HTR-8/SVneo (cell line): ENCODE measurements at places on chromosomes 11 and 22.

- no peak for DNase-seq
Measured at GRCh38 chr11:76658651-76659650, 11.6 kb downstream of the LRRC32 start.

GRCh38 chr22:24744638-24745037 is 29.9 kb downstream of the PIWIL3 start:
- no peak for DNase-seq

- no peak for DNase-seq
Measured at GRCh38 chr22:28817919-28818859, 17.8 kb upstream of the XBP1 start.

- no peak for DNase-seq
Measured at GRCh38 chr11:125253795-125254525, 89.4 kb downstream of the PKNOX2 start.

DNA sequence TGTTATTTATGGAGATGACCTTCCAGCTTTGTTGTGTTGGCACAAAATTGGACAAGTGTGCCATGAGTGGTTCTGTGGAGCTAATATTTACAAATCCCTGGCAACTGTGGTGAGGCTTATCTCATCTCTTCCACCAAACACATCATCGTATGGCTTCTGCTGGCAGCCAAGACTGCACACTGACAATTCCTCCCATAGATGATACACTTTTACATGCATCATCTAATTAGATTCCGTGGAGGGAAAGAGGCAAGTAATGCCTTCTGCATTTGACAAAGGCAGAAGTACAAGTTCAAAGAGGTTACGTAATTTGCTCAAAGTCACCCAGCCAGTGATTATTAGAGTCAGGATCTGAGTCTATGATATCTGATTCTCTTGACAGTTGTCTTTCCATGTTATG is 62.7 kb upstream of the KIRREL3 start:
- DNase-seq = no peak

- DNase-seq = no peak
Measured at GRCh38 chr22:45460288-45461109, 42.2 kb upstream of the FBLN1 start.

DNA sequence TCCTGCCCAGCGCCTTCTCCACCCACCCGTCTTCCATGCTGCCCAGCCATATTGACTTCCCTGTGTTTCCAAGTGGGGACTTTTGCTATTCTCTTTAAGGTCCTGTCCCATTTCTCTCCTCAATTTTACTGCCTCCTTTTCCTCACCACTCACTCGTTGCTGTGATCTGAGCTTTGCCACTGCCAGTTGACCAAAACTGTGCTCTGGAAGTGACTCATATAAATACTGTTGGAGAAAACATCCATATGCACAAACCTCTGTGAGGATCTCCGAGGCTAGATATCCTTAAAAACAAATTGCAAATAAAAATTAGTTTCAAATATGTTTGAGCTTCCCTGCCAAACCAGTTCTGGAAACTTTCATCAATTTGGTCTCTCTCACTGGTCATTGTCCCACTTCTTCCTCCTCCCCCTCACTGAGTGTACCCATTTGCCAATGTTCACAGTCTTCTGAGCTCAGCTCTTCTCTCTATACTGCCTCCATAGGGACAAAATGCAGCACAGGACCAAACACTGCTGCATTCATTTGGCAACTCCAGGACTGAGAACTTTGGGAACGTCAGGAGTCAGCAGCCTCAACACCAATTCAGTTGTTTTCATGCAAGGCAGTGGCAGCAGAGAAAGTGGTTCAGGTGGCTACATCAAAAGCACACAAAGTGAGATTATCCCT is 34.0 kb upstream of the MMP13 start:
- no peak for DNase-seq

DNA sequence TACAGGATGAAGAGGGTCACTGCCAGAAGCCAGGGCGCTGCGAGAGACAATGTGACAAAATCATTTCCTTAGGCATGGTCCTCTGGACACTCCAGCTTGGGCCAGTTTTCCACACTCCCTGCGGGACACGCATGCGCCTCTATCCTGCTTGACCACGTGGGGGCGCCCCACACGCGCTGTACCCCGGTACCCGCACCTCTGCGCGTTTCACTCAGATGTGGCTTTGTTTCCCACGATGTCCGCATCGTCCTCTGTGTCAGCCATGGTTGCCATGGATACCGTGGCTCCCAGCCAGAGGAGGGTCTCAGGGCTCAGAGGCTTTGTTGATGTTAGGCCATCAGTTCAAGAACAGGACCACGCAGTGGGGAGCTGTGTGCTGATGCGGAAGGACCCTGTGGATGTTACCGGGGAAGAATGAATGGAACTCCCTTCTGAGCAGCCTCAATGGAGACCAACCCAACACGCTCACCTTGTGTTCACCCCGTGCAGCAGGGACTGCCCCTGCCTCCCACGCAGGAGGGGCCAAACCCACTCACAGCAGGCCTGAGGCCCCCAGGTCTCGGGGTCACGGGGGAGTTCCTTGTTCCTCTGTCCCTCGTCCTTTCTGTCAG is 101.1 kb upstream of the SLC22A12 start:
- DNase-seq = peak; percentile 72

DNA sequence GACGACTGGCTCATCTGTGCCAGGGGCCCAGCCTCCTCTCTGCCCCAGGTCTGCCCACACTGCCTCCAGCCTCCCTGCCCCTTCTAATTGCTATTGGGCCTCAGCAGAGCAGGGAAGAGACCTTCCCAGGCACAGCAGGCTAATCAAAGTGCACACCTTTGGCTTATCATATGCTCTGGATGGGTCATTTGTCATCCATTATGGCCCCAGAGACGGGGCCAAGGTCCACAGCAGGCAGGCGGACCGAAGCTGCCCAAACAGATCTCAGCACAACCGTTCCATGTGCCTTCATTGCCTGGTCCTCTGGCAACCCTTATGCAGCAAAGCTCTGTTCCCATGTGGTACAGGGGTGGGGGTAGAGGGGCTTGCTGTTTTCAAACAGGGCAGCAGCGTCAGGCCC is 66.6 kb downstream of the TP53I11 start:
- no peak for DNase-seq

GRCh38 chr22:43188829-43189545 is 2.1 kb upstream of the TTLL12 start:
- no peak for DNase-seq

GRCh38 chr22:38104084-38104483 is 6.4 kb downstream of the BAIAP2L2 start:
- no peak for DNase-seq

DNA sequence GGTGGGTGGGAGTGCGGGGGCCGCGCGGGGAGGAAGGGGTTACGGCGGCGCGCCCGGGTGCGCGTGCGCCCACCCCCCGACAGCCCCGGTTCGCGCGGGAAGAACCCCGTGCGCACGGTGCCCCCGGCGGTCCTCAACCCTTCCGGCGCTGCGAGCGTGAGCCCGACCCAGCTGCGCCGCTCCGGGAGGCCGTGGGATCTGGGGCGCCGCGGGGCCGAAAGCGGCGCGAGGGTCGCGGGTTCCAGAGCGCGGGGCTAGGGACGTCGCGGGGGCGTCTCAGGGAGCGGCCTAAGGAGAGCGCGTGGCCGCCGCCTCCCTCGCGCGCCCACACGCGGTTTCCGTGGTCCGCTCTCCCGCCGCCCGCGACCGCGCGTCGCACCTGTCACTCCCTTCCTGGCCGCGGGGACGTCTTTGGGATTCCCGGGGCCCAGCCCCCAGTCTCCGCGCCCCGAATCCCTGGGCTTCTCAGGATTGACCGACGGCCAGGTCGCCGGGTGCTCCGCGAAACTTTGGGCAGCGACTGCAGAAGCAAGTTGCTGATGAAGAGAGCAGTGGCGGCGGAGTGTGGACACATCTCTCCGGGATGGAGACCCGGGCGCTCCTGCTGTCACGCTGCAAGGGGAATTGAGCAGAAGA is 582 bp downstream of the SREBF2 start:
- peak; percentile 15 for DNase-seq

- DNase-seq = no peak
Measured at GRCh38 chr11:98616098-98616655, 404.6 kb upstream of the CNTN5 start.

DNA sequence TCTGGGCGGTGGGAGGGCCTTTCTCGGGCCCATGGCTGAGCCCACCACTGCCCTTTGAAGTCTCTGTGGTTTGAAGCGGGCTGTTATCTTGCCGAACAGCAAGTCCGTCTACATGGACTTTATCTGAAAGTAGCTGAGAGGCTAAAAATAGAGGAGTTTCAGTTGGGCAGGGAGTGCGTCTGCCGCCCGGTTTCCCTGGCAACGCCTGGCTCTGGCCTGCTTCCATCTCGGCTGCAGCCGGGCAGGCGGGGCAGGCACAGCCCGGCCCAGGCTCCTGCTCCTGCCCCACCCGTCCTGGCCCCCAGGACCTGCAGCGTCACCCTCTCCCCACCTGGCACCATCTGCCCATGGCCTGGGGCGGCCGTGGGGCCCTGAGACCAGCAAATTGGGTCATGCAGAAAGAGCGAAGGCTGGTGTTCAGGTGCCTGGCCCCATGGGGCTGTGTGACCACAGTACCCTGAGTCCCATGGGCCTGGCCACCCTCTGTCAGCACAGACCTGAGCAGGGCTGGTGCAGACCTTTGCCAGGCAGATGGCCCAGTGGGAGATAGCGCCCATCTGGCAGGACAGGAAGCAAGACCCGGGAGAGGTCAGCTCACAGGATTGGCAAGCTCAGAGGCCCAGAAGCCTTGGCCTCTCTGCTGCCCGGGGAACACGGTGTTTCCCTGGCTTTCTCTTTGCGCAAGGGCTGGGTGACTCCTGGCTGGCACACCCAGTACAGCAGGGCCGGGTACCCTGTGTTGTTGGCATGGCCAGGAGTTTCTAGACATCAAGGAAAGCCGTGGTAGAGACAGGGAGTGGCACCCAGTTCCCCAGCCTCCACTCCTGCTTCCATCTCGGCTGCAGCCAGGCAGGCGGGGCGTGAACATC is 79.1 kb upstream of the KCNQ1OT1 start:
- no peak for DNase-seq

DNA sequence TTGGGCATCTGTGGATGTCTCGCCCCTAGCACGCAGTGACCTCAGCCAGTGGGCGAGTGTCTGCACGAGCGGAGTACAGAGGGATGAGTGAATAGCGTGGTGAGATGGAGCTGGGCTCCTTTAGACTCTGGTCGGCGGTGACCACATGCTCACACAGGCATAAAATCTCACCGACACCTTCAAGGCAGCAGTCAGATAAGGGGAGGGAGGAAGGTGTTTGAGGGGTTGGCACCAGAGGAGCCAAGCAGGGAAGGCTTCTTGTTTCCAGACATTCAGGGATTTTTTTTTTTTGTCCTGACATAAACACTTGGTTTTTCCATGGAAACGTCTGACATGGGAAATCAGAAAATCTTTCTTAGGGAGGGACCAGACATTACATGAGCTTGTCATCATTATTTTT is 35.8 kb downstream of the GRIK4 start:
- DNase-seq = no peak

GRCh38 chr22:26588729-26589366 is 1.1 kb downstream of the TPST2 start:
- DNase-seq = no peak

GRCh38 chr11:26158251-26158650 is 173.7 kb upstream of the ANO3 start:
- DNase-seq = no peak

DNA sequence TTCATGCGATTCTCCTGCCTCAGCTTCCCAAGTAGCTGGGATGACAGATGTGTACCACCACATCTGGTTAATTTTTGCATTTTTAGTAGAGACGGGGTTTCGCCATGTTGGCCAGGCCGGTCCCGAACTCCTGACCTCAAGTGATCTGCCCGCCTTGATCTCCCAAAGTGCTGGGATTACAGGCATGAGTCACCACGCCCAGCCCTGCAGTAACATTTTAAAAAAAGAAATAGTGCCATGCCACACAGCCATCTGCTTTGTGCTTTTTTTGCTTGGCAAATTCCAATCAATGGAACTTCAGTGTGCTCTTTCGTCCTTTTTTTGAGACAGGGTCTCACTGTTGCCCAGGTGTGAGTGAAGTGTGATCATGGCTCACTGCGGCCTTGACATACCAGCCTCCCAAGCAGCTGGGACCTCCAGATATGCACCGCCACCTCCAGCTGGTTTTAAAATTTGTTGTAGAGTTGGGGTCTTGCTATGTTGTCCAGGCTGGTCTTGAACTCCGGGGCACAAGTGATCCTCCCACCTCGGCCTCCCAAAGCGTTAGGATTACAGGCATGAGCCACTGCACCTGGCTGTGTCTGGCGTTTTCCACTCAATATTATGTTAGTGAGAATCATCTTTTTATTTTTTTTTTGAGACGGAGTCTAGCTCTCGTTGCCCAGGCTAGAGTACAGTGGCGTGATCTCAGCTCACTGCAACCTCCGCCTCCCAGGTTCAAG is 1.8 kb upstream of the CHADL start:
- DNase-seq = no peak

- no peak for DNase-seq
Measured at GRCh38 chr11:104926771-104927611, 28.7 kb upstream of the CASP12 start.

DNA sequence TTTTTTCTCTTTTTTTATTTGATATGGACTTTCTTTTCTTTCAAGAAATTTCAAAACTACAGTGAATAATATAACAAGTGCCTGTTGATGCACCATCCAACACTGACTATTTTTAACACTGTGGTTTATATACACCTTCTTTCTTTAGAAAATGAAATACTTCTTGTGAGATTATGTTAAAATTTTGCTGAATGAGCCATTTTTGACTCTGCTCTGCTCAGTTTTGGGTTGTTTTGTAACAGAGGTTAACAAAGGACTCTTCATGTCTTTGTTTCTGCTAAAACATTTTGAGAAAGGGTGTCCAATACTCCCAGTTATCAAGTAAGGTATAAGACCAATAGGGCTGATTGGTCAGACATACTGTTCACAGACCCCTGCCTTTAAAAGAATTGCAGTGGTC is 44.0 kb upstream of the TENM4 start:
- DNase-seq = no peak

GRCh38 chr11:86793307-86793706 is 7.0 kb upstream of the PRSS23 start:
- DNase-seq = no peak

GRCh38 chr11:135002236-135002635 is 590.2 kb upstream of the B3GAT1 start:
- DNase-seq = no peak

DNA sequence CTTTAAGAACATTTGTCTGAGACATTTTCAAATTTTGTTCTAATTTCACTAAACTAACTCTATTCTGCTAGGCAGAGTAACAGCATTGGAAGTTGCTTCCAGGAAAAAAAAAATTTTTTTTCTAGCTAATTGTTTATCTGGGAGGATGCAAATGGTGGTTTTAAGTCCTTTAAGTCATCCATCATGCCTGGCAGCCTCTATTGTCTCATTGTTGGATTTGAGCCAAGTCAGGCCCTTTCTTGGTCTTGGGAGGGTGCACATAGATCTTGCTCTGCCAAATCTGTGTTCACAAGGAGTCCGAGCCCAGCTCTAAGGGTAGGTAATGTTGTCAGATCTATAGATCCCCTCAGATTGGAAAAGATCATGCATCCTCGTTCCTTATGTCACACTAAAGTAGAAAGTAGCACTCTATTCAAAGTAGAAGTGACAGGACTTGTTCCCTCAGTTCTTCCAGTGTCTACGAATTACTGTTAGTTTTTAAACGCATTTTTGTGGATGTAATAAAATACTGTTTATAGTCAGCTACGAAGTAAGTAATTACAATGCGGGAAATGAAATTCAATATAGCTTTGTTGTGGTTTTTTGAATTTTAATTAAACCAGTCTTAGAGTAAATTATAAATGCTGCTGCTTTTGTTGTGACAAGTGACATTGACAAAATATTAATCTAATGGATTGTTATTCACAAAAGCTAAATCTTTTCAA is 166.0 kb upstream of the RASSF10 start:
- DNase-seq = no peak

- DNase-seq = no peak
Measured at GRCh38 chr11:33635161-33635560, 65.5 kb downstream of the C11orf91 start.

- no peak for DNase-seq
Measured at GRCh38 chr11:102611291-102611690, 13.8 kb downstream of the MMP20 start.
